ENCODE measurements at places on chromosomes 3 and 15.

DNA sequence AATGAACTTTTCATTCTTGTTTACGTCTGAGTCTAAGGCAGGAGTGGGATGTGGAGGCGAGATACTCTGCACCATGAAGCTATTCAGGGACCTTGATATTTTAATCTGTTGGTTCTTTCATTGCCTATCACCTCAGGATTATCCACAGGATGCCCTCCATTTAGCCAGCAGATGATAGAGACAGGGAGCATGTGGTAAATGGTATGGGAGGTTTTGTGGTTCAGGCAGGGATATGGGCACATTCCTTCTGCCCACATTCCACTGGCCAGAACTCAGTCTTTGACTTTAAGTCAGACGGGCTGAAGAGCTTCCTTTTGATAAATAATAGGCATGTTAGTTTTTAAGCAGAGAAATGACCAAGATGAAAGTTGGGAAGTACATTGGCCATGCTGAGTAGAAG lies 548.0 kb upstream of the CCDC54 start:
- DNase-seq = no peak

DNA sequence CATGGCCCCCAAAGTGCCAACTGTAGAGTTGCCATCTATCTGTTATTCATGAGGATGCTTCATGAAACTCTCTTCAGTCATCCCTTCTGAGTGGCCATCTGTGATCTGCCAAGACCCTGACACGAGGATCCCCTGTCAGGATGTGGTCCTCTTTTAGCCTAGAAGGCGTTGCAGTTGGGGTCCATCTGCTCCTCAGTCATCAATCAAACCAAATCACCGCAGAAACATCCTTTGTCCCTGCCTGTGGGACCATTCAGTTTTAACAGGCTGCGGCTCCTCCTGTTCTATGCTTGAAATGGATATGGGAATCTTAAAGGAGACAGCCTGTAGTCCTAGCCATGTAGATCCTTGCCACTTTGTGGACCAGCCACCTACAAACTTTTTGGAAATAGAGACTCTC lies 5.9 kb upstream of the RPS27L start:
- DNase-seq = no peak

DNA sequence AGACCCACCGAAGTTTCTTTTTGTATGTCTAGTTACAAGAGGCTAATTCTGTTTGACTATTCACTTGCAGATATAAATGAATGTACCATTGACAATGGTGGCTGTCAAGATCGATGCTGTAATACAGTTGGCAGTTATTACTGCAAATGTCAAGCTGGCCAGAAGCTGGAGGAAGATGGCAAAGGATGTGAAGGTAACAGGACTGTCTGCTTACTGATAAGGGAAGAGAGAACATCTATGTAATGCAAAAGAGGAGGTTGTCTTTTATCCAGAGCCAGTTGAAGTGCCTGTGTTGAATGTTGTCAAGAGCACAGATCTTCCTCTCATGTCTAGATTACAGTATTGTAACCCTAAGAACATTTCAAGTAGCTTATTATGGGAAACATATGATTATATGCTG lies 549.5 kb upstream of the GOLIM4 start:
- DNase-seq = no peak

DNA sequence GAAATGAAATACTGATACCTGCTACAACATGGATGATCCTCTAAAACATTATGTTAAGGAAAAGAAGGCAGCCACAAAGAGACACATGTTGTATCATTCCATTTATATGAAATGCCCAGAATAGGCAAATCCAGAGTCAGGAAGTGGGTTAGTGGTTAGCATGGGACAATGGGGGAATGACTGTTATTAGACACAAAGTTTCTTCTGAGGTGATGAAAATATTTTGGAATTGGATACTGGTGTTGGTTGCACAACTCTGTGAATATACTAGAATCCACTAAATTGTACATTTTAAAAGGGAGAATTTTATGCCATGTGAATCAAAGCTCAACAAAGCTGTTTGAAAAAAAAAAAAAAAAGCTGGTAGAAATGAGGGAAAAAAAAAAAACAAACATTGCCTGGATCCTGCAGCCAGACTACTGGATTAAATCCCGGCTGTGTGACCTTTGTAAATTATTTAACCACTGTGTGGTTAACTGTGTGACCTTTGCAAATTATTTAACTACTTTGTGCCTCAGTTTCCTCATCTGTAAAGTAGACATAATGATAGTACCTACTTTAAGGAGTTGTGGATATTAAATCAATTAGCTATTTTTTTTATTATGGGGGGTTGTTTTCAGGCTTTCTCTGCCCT lies 75.6 kb upstream of the PRICKLE2 start:
- DNase-seq = no peak

GRCh38 chr3:12752809-12753208 lies 6.2 kb downstream of the TMEM40 start:
- DNase-seq = no peak

DNA sequence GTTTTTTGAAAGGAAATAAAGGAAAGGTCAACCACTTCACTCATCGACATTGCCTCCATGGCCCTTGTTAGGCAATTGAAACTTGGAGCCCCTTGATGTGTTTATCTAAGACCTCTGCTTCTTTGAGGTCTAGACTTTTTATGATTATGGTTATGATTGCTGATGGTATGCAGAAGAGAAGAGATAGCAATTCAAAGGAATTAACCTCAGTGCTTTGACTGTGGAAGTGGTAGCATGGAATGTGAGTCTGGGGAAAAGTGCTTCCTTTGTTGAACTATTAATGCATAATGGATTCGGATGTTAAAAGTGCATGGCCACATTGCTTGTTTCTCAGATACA lies 46.1 kb downstream of the FNDC3B start:
- no peak for DNase-seq

Measured in stimulated activated CD8-positive, alpha-beta memory T cell treated with anti-CD3 and anti-CD28 coated beads, Interleukin-4, amount 100 ng/mL, for 4 hours (primary cell).